ENCODE measurements at places on chromosomes 11 and 22. TPM values are rescaled to one million over a fixed set of nuclear protein-coding genes. Genes with fewer than 3 reads are reported as not detected.

The CAVIN3 gene
- 48.3 TPM for total RNA-seq

- DNase-seq: no peak
Measured at GRCh38 chr22:44293876-44294275, 18.9 kb downstream of the SHISAL1 start.

DNA sequence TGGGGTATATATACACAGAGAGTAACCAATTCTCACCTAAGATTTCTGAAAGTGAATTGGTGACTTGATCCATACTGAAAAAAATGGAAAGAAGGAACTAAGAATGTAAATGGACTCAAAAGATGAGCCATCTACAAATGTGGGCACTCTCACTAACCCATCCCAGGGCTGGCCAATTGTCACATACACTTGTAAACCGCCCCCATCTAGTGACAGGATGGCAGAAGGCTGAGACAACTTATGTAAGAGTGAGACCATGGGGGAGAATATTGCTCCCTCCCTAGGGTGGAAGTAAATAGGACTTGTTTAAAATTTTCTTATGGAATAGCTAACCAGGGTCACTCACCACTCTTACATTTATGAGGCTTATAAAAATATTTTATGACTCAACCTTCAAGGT, 377.1 kb upstream of the ISX start:
- no peak for DNase-seq

- DNase-seq: no peak
Measured at GRCh38 chr11:118846181-118846935, 37.3 kb upstream of the CXCR5 start.

DNA sequence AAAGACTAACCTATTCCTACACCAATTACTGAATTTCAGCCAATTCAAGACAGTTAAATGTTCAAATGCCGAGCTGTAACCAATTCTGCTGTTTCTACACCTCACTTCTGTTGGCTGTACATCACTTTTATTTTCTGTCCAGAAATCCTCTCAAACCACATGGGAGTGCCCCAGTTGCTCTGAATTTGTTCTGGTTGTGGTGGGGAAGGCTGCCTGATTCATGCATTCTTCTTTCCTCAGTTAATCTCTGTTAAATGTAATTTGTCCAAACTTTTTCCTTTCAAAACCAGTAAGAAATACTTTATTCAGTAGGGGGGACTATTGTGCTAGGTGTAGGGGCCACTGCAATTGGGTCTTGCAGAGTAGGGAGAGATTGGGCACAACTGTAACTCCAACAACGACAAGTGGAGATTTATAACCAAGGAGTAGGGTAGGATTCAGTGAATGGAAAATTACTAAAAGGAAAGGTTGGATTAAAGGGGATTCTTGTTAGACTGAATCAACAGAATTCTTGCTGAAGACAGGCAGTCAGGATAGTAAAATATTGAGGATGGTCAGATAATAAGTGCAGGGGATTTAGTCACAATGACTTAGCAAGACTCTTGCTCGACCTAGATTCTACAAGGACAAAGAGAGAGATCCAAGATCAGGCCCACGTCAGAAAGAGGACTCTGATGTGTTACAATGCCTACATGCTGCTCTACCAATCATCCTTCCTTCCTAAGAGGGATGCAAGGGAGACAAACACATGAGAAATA, 593.5 kb upstream of the FAT3 start:
- DNase-seq: no peak

GRCh38 chr11:76987203-76987602, 47.0 kb upstream of the B3GNT6 start:
- no peak for DNase-seq

DNA sequence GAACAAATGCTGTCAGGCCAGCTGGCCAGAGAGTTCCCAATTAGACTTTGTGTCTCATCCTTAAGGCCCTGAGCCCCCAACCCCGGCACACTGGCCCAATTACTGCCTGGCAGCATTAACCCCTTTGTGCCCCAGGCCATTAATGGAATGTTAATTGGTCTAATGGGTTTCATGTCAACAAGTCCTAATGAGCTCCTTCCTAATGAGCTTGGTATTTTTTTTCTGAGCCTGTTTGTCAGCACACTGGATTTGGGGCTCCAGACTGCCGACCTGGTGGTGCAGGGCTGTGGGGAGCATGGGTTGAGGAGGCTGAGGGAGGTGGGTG, 148.8 kb downstream of the FEZ1 start:
- no peak for DNase-seq

- no peak for DNase-seq
Measured at GRCh38 chr11:56885177-56885576, 103.5 kb upstream of the OR5AK2 start.

GRCh38 chr22:22546490-22546889, 12.6 kb downstream of the PRAME start:
- DNase-seq: no peak
